ENCODE measurements at places on chromosomes 4 and X.

DNA sequence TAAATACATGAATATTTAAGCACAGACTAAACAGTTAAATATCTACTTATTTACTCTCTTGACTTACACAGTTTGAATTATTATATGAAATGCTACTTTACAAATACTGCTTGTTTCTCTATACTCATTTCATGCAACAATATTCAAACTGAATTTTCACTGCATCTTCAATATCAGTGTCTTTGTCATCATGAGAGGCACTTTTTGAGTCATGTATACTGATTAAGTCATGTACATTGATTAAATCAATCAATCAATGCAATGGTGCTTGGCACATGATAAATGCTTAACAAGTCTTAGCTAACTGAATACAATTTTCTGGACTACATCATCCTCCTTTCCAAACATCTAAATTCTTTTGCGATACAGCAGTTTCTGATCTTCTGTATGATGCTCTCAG lies 67.1 kb downstream of the CHM start:
- peak; percentile 50 for DNase-seq

DNA sequence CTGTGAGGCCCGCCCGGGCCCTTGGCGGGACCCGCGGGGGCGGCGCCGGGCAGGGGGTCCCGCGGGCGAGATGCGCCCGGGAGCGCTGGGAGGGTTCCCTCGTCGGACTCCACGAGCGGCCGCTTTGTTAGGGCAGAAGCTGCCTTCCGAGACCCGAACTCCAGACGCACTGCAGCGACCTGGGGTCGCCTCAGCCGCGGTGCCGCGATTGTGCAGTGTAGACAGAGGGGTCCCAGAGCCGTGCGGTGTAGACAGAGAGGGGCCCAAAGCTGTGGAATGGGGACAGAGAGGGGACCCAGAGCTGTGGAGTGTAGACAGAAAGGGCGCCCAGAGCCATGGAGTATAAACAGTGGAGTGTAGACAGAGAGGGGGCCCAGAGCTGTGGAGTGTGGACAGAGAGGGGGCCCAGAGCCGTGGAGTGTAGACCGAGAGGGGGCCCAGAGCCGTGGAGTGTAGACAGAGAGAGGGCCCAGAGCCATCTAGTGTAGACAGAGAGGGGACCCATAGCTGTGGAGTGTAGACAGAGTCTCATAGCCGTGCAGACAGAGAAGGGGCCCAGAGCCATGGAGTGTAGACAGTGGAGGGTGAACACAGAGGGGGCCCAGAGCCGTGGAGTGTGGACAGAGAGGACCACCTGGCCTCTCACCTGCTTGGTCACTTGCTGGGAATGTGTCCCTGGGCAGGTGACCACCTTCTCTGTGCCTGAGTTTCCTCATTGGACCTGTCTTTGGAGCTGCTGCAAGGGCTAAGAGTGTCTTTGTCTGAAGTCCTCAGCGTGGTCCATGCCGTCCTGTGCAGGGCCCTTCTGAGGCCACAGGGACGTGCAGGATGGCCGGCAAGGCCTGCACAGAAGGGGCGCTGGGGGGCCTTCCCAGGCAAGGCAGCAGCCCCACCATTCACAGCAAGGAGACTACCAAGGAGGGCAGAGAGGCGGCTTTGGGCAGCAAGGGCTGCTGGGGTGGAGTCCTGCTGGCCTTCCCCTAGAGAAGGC lies 875 bp downstream of the RGS12 start:
- no peak for DNase-seq

DNA sequence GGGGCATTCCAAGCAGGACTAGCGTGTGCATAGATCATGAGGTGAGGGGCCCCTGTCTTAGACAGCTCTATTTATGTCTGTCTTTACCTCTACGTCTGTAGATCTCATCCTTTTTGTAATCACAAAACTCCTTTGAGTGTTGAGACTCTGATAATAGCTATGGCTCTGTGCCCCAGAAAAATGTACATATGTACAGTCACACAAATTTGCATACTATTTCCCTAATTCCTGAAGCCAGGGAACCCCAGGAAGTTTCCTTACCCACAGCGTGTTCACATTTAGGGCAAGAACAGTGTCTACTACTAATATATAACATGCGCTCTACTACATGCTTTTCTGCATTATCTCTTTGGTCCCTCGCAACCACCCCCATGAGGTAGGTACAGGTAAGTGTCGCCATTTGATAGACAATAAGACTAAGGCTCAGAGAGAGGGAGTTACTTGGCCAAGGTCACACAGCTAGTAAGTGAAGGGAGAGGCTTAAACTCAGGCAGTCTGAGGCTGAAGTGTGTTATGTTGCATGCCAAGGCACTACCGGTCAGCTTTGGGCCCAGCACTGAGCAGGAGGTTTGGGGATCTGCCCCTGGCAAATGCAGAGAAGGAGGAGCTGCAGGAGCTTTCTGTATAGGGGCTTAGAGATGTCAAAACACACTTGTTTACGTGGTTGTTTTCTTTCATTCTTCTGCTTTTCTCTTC lies 21.0 kb upstream of the CITED1 start:
- no peak for DNase-seq

GRCh38 chr4:23135792-23136645 lies 443.3 kb downstream of the GBA3 start:
- DNase-seq = peak; percentile 35

Measured in activated CD4-positive, alpha-beta T cell treated with anti-CD3 and anti-CD28 coated beads, Interleukin-2, Interleukin-4, amounts not matched to agents 100 ng/mL and 50 ng/mL, durations not matched to agents 16 hours and 8 hours (primary cell).